ENCODE measurements at places on chromosomes 2 and 18.

DNA sequence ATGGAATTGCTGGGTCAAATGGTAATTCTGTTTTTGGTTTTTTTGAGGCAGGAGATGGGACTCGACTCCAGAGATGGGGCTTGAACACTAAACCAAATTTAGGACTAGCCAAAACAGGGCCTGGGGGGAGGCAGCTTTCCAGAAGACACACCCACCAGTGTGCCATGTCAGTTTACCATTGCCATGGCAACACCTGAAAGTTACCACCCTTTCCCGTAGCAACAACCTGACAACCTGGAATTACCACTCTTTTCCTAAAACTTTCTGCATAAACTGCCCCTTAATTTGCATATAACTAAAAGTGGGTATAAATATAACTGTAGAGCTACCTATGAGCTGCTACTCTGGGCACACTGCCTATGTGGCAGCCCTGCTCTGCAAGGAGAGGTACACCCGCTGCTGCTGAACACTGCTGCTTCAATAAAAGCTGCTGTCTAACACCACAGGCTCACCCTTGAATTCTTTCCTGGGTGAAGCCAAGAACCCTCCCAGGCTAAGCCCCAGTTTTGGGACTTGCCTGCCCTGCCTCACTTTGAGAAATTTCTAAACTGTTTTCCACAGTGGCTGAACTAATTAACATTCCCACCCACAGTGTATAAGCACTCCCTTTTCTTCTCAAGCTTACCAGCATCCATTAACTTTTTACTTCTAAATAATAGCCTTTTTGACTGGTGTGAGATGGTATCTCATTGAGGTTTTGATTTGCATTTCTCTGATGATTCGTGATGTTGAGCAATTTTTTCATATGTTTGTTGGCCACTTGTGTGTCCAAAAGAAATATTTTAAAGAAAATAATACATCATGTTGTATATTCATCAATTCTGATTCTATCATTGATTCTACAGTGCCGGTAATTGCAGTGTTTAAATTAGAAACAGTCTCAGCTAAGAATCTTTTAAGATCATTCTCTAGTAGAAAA is 10.6 kb downstream of the CDK15 start:
- no peak for DNase-seq

GRCh38 chr2:181957668-181958067 is 28.0 kb upstream of the PPP1R1C start:
- DNase-seq, result no peak

DNA sequence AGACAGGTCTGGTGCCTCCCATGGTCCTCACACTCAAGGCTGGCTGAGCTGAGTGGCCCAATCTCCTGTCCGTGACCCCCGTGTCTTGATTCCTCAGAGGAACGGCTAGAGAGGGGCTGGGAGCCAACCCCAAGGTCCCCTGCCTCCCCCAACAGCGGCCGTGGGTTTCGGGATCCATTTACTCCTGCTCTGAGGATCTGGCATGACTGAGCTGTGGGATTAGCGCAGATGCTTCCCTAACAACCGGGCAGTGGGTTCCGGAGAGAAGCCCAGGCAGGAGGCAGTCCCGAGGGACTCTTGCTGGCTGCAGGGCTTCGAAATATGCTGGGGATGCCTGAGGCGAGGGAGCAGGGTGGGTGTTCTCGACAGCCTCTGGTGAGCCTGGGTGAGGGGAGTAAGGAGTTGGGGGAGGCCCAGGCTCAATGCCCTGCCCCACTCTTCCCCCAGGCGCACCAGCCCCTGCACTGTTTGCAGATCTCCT is 18.9 kb downstream of the GPR35 start:
- DNase-seq, result no peak

DNA sequence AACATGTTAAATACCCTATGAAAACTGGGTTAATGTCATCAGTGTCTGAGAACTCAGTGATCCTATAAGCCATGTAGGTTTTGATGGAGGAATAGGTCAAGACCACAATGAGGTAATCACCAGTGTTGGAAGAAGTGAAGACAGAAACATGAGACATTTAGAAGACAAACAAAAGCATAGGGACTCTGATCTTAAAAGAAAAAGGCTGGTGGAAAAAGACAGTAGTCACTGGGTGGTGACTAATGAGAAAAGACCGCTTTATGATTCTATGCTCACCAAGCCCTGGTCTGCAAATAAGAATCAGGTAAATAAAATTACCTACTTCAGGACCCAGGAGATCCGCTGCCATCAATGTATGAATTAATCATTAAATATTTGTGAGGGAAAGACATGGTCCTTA is 271.9 kb downstream of the GPD2 start:
- DNase-seq, result no peak

DNA sequence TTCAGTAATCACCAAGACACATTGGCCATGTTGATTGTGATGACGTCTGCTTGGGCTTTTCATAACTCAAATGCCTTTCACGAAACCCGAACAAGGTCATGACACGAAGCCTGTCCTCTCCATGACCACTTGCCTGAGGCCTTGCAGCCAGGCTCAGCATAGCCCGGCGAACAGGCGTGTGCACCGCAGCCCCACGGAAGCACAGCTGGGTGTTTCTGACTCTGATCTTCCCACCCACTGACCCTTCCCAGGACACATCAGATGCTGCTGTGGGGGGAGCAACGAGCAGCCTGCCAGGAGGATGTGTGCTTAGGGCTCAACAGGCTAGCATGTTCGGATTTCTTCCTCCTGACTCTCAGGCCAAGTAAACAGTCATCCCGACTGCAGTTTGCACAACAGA is 369.4 kb upstream of the SALL3 start:
- DNase-seq, result no peak

Data from hematopoietic multipotent progenitor cell treated with erythropoietin and hydrocortisone succinate and interleukin-3 and kit ligand, for 4 days (in vitro differentiated cells).